IMR-90 (cell line): ENCODE measurements at places on chromosomes 11 and 22. TPM values are rescaled to one million over a fixed set of nuclear protein-coding genes. Genes with fewer than 3 reads are reported as not detected.

The DCUN1D5 gene
- 58.3 and 69.4 TPM in 2 replicates for total RNA-seq

The KCNK4 gene
- not detected in 2 replicates for total RNA-seq

The APOBEC3B gene
- 17.2 and 17.6 TPM in 2 replicates for total RNA-seq

The TIMM10 gene
- total RNA-seq = 70.0 and 96.8 TPM in 2 replicates

The TRIOBP gene
- total RNA-seq = 46.4 and 47.5 TPM in 2 replicates

The IRAG1 gene
- total RNA-seq = 21.1 and 25.8 TPM in 2 replicates

DNA sequence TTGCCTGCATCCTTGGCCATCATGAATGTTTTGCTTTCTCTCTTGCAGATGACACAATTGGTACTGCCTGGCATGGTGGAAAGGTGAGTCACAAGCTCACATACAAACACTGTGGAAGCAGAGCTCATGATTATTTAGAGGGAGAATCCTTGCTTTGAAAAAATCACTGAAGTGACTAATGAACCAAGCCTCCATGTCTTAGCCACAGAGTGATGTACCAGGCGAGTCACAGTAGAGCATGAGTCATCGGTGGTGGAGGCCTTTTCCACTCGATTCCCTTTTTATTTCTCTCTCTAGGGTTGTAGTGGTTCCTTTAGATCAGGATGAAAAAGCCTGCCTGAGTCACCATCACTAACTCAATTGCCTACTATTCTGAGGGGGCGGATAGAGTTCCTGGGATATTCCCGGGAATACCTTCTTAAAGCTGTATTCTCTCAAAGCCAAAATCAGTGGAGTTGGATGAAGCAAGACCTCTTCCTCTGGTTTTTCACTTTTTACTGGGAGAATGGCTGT is 49.6 kb upstream of the ALKBH3 start:
- peak; percentile 100 for DNase-seq

DNA sequence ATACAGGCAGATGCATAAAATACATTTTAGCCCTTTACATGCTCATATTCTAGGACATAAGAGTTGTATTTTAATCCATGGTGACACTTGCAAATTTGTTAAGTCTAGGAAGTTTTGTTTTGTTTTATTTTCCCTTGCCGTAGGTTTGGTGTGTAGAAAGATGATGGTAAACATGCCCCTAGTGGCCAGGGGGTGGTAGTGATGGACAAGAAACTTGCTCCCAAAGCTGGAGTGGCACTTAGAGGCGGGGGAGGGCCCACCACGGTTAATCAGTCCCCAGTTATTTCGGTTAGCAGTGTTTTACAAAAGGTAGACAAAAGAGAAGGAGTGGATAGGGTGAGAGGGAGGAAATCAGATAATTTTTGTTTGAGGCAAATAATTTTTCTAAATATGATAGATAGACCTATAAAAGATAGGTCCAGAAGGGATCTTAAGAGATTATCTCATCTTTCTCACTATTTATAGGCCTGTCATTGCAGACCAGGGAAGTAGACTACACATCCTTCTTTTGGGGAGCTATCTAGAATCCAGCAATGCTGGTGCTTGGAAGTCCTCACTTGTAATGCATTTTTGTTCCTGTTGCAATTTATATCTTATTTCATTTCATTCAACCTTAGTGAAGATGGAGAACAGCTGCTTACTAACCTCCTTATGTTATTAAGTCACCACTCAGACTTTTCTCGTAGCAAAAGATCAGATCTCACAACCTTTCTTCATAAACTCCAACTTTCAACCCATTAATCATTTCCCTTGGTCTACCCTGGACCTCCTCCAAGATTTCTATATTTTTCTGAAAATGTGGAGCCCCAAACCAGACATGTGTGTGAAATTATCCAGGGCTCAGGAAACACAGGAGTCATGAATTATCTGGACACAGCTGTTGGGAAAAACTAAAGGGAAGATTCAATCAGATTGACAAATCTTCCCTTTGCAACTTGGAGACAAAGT is 5.9 kb upstream of the BDNF start:
- DNase-seq = peak; percentile 64

- DNase-seq = no peak
These were observed 123.8 kb downstream of the WT1 start for GRCh38 chr11:32311346-32312065.

GRCh38 chr11:100791860-100792259 is 104.8 kb downstream of the ARHGAP42 start:
- peak; percentile 17 for DNase-seq

DNA sequence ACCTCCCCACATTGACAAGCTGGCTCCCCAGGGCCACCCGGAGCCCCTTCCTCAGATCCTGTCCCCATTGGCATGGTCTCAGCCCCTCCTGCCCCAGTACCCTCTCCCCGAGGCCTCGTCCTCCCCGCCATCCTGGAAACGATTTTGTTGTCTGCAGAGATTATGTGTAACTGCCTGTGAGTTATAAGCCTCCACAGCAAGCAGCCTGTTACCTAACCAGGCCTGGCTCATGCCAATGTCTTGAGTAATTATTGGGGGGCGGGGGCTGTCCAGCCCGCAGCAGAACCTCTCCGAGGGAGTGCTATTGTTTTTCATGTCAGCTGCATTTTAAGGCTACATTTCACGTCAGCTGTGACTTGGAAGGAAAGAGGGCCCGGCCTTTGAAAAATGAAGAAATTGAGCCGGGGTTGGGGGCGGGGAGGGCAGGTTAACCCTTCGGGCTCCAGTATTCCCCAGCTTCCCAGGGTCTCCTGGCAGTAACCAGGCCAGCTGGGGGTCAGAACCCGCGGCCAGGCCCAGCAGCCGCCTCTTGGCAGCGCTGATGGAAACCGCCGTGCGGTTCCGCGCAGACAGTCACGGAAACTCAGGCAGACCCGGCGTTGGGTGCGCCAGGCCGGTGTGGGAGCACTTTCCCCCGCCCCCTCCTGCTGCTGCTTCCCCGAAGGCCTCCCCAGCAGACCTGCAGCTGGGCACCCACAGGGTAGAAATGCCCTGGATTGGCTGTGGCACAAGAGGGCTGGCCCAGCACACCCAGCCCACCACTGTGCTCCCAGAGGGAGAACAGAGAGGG is 59.5 kb downstream of the CDKN1C start:
- DNase-seq = peak; percentile 95

DNA sequence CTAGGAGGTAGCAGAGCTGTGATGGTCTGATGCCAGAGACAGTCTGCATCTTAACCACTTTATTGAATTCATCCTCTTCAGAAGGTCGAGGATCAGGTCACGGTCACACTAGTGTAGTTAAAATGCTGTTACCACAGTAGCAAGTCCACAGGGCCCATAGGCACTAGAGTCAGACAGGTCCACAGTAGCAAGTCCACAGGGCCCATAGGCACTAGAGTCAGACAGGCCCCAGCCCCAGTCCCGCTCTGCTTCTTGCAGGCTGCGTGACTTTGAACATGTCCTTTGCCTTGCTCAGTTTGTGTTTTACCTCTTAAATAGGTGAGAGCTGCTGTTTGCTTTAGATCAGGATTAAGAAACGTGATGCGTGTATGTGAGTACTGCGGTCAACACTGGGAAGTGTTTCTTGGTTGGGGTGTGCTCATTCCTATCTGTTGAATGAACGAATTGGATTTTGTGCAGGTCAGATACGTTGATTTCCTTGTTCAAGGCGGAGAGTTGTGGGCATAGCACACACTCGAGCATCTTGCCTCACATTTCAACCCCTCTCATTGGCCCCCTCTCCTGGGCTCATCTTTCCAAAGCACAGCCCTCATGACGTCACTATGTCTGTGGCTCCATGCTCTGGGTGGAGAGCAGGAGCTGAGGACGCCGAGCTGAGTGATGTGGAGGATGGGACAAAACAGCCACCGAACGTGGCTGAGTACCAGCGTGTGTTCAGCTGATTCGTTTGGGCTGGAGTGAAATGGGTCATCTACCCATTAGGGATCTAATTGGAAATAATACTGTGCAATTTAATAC is 191.7 kb downstream of the TBC1D22A start:
- DNase-seq = peak; percentile 13

DNA sequence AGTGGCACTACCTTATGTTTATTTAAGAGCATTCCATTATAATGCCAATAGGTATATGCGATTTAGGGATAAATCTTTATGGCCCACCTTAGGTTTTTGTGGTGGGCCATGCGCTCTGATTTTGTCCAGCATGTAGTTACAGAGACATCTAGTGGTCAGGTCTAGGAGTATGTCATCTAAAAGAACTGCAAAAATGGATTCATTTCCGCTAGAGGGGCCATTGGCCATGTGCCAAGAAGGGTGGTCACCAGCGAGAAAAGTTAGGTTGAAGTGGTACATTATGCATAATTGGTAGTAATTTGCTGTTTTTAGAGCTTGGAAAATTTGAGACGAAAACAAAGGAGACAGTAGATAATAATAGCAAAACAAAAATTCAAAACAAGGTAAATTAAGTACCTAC is 27.7 kb downstream of the LRRC4C start:
- DNase-seq = no peak

- no peak for DNase-seq
These were observed 35.4 kb downstream of the SBF1 start for GRCh38 chr22:50439314-50439870.

GRCh38 chr22:30128511-30128910 is 48.2 kb downstream of the HORMAD2 start:
- no peak for DNase-seq

DNA sequence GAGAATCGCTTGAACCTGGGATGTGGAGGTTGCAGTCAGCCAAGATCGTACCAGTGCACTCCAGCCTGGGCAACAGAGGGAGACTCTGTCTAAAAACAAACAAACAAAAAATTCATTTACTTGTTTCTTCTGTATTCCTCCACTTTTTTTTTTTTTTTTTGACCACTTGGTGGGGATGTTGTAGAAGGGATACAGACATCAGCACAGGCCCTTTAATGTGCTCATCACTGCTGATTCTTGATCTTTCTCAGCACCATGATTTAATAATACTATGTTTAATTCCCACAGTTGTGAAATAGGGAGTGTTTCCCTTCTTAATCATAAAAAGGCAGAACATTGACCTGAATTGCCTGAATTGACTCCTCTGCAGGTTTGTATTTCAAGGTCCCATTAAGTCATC is 4.5 kb downstream of the TTC9C start:
- peak; percentile 36 for DNase-seq

DNA sequence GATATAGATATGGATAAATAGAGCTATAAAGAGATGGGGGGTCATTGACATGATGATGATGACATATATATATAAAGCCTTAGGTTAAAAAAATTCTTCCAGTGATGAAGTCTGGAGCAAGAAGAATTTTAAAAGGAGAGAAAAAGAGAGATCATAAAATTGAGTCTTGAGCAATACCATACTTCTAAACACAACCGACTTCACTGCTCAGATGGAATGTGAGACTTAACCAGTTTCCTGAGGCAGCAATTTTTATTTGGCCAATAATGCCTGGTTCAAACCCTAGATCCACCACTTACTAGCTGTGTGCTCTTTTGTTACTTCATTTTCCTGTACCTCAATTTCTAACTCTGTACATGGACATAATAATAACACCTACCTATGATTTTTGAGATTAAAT is 229.5 kb downstream of the TTC28 start:
- DNase-seq = peak; percentile 9

- DNase-seq = peak; percentile 85
These were observed 48.7 kb upstream of the APOA1 start for GRCh38 chr11:116885951-116886655.

GRCh38 chr11:26580929-26581328 is 8.9 kb upstream of the MUC15 start:
- DNase-seq = no peak

GRCh38 chr11:61345954-61346843 is 13.2 kb downstream of the TKFC start:
- DNase-seq = no peak

DNA sequence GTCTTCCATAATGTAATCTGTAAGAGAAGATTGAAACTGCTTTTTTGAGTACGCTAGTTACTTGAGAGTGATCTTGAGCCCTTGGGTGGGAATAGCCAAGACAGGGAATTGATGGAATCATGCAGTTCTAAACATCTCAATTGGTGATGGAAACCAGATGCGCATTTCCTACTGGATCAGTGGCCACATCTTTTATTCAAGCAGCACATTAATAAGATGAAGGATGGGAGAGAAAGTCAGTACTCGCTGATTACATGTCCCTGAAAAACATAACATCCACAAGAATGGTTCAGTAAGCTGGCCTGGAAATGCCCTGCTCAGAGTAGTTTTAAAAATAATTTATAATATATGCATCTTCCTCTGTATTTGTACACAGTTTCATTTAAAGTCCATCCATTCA is 833.8 kb downstream of the JRKL start:
- no peak for DNase-seq

DNA sequence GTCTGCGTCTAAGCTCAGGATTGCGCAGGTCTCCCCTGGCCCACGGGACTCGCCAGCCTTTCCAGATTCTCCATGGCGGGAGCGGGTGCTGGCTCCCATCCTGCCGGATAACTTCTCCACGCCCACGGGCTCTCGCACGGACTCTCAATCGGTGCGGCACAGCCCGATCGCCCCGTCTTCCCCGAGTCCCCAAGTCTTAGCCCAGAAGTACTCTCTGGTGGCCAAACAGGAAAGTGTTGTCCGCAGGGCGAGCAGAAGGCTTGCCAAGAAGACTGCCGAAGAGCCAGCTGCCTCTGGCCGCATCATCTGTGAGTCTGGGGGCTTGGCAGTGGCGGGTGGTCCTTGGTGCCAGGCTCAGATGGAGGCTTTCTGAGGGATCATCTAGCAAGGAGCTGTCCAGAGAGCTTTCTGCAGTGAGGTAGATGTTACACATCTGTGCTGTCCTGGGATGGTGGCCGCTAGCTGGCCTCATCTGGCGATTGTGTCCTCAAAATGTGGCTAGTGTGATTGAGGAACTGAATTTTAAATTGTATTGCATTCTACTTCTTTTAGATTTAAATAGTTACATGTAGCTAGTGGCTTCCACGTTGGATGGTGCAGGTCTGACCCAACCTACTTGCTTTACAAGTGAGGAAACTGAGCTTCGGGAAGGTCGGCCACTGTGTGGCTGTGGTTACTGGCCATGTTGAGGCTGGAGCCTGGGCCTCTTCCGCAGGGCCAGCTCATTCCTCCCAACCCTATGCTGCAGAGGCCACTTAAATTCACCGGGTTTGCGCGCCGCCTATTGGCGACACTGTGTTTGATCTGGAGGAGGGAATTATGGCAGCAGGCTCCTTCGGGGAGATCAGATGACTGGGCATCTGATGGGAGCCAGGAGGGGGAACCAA is 6.7 kb downstream of the INCENP start:
- no peak for DNase-seq

DNA sequence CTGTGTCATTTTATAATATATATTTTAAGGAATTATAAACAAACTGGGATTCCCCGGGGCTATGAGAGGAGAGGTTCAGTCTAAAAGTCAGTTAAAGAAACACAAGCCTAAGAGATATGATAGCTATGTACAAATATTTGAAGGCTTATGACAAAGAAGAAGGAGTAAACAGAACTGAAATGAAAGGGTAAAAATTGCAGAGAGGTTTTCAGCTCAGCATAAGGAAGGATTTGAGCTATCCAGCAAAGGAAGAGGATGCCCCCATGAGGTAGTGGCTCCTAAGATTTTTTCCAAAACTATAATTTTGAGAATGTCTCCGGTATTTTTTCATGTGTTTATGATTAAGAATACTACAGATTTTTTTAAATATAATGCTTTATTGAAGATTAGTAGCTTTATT is 57.9 kb upstream of the ANGPTL5 start:
- DNase-seq = peak; percentile 43
